ENCODE measurements at places on chromosomes 4 and X.
A peak's percentile ranks its signal among the peaks of the same experiment; 100 is the strongest.

DNA sequence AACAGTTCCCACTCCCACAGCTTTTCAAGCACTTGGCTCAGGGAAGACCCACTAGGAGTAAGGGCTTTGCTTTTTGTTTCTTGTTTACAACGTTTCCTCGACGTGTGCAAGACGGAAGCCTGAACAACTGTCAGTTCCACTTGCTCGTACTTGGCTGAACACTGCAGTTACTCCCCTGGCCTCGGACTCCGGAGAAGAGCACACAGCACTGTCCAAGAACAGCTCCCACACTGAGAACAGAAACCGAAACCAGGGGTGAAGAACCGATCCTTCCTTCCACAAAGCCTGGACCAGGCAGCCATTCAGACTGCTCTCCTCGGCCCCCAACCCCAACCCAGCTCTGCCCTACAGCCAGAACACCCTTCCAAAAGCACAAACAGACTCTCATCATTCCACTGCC lies 25.5 kb downstream of the IRF2 start:
- no peak for DNase-seq

GRCh38 chr4:60744767-60745166 lies 455.4 kb upstream of the ADGRL3 start:
- no peak for DNase-seq

DNA sequence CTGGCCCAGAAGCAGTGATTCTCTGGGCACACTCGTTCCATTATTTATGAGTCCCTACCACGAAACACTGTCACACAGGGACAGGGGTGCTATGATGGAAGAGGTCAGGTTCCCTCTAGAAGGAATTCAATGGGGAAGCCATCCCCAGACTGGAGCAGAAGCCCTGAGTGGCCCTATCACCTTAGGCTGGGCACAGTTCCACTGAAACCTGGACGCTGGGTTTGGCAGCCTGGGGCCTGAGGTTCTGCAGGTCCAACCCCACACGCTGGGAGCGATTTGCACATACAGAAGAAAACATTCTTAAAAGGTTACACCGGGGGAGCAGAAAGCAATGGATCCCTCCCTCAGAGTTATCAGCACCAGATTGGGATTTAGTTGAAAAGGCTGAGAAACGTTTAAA lies 63.3 kb downstream of the PHKA2 start:
- no peak for DNase-seq

- no peak for DNase-seq
Observed at GRCh38 chr4:138248058-138248457, 5.9 kb upstream of the SLC7A11 start.

- no peak for DNase-seq
Observed at GRCh38 chr4:165631208-165631894, 241.7 kb upstream of the TLL1 start.

GRCh38 chr4:160371446-160371845 lies 1268.6 kb downstream of the RAPGEF2 start:
- DNase-seq, result no peak

- DNase-seq, result no peak
Observed at GRCh38 chr4:118099106-118099505, 64.8 kb downstream of the NDST3 start.

- no peak for DNase-seq
Observed at GRCh38 chr4:121654738-121655137, 42.0 kb downstream of the ANXA5 start.

GRCh38 chr4:80309294-80310004 lies 26.1 kb upstream of the CFAP299 start:
- DNase-seq, result no peak

- DNase-seq, result no peak
Observed at GRCh38 chr4:123583043-123583442, 186.4 kb downstream of the SPRY1 start.

DNA sequence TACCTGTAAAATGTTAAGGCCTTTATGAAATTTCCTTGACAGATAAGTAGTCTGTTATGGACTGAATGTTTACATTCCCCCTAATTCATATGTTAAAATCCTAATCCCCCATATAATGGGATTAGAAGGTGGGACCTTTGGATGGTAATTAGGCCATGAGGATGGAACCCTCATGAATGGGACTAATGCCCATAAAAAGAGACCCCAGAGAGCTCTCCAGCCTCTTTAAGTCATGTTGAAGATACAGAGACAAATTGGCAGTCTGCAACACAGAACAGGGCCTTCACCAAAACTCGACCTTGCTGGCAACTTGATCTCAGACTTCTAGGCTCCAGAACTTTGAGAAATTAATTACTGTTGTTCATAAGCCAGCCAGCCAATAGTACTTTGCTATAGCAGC lies 1344.5 kb upstream of the PCDH7 start:
- no peak for DNase-seq

DNA sequence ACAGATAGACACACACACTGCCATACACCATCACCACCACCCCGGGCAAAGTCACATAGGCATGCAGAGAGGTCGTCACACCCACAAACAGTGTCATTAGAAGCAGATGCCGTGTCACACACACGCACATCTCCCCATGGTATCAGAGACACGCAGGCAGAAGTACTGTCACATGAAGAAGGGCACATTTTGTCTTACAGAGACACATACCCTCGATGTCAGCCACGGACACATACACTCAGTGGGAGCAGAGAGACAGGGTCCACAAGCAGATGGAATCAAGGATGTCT lies 3.3 kb downstream of the NALF2 start:
- DNase-seq, result no peak

- DNase-seq, result no peak
Observed at GRCh38 chr4:165489786-165490185, 111.0 kb downstream of the CPE start.

DNA sequence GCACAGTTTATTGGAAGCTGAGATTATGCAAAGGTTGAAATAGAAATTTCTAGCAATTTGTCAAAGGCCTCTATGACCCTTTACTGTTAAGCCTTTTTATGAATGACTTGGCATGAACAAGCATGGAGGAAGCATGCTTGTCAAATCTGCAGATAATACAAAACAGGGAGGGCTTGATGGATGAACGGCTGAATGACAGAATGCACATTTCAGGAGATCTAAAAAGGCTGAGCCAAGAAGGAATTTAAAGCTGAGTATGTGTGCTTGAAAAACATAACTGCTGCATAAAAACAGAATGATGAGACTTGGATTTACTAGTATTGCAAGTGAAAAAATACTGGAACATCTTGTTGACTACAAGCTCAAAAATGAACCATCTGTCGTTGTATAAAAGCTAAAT lies 29.0 kb upstream of the UBE2K start:
- no peak for DNase-seq

DNA sequence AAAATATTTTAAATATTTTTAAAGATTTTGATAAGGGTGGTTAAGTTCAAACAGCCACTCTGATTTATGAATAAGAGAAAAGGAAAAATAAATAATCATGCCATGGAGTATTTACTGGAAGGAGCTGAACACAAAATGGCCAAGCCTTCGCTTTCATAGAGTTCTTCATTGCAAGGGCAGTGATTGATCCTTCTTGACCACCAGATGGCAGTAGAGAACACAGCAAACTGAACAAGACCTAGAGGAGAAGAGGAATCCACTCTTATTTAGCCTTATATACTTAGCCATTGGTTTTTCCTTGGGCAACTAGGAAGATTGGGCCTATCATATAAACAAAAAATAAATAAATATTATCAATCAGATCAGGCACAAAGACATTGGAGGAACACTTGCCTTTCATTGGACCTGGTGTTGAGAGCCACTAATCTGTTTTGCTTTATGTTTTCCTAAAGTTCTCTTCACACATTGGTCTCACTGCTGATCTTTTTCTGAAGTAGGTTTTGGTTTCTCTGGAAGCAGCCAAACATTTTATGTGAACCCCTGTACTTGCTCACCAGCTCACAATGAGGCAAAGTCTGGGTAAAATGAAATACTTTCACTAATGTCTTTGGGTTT lies 58.1 kb upstream of the PARM1 start:
- DNase-seq, result peak; percentile 26

- no peak for DNase-seq
Observed at GRCh38 chr4:28883211-28883610, 1837.0 kb upstream of the PCDH7 start.

DNA sequence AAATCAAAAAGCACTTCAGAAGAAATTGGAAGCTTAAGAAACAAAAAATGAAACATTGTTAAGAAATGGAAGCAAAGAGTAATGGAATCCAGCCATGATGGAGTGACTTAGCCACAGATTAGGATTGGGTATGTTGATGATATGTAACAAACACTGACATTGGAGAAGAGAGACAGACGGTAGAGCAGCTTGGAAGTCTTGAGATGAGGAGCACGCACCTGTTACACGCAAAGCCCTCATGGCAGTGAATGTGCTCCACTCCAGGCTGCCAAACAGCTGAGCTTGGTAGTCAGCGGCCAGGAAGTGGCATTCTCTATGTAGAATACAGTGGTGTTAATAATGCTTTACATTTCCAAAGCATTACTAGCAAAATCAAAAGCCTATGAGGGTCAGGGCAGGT lies 56.9 kb upstream of the GPRIN3 start:
- DNase-seq, result no peak

DNA sequence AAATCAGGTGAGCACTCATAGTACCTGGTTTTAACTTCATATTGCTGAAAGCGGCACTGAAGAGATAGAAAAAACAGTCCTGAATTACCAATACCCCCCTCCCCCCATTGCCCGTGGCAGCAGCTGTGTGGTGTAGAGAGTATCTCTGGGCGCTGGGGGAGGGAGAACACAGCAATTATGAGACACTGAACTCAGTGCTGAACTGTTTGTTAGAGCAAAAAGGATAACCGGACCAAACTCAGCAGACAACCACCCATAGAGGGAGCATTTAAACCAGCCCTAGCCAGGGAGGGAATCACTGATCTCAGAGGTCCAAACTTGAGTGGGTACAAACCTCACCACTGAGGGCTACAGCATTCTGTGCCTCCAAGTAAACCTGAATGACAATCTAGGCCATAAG lies 457.4 kb upstream of the TEX13C start:
- DNase-seq, result no peak

GRCh38 chr4:138688408-138689085 lies 327.0 kb upstream of the NOCT start:
- DNase-seq, result no peak

DNA sequence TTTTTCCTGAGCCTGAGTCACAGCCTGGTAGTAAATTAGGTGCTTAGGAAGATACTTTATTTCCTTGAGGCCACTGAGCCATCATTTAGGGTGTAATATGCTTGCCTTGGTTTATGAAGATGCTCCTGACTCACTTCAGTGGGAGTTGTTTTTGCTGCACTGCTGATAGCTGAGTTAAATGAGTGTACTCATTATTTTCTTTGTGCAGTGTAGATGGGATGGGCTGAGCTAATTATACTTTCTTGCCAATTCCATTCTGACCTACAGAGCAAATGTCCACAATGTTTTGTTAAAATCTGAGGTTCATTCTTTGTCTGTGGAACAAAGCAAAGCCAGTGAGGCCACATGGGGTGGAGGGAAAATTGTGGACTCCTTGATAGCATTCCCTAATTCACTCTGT lies 60.0 kb downstream of the FGF13 start:
- DNase-seq, result no peak

GRCh38 chr4:60134099-60134498 lies 1066.0 kb upstream of the ADGRL3 start:
- DNase-seq, result no peak

GRCh38 chrX:150334981-150335380 lies 28.1 kb upstream of the MAMLD1 start:
- DNase-seq, result no peak

DNA sequence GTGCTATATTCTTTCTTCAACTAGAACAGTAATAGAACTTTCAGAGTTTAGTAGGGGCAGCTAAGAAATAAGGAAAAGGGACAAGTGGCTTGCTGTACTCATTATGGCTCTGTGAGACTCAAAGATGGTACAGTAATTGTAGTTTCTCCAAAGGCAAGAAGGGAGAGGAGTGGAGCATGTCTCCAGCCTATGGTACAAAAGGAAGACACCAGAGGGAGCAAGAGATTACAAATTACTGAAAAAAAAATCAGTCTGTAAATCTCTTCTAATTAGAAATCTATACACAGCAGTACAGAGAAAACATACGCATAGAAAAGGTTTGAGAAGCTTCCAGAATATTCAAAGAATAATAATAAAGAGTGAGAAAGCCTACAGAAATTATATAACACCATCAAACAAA lies 61.4 kb downstream of the KLHL4 start:
- no peak for DNase-seq

DNA sequence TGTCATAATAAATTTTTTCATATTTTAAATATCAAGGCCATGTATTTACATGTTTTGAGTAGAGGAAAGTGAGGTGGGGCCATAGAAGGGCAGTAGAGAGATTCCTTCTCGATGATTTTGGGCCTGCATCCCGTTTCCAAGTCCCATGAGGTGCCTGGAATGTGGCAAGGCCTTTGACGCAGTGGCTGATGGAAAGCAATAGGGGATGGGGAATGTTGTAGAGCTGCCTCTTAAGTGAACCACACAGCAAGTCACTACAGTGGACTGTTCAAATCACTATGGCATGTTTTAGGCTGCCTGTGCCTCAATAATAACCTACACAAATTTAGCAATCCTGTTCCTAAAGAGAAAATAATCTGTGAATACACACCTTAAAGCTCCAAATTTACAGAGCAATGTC lies 48.3 kb downstream of the ANXA5 start:
- no peak for DNase-seq

- no peak for DNase-seq
Observed at GRCh38 chrX:129549124-129549523, 9.1 kb downstream of the OCRL start.

GRCh38 chrX:9560219-9560618 lies 95.4 kb downstream of the TBL1X start:
- no peak for DNase-seq

DNA sequence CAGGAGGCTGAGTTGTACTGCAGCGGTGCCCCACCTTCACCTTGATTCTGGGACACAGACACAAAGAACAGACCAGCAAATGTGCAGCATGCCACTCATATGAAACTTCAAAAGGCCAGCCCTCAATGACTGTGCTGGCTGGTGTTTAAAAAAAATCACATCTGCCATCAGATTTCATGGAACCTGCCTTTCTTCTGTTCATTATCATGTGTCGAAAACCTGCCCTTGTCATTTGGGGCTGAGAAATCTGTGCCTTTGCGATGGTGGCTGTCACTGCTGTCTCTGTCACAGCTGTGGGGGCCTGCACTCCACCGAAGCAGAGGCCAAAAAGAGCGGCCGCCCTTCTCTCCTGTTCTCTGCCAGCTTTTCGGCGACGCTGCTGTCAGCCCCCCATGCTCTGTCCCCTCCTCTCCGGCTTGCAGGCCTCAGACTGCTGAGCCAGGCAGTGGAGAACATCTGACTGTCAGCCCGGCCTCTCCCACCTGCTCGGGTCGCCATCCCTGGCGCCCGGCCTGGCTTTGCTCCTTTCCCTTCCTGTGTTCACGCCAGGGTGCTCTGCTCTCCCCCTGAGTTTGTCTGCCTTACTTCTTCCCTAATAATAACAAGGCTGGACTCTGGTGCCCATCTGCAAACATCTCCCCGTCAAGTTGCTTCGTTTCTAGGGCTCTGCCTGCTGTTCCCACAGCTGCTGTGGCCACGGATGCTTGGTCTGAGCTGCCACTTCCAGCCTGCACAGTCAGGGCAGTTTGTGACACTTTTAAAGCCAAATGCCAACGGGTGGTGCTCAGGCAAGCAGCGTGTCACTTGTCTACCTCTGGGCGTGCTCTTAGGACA lies 355.2 kb downstream of the UNC5C start:
- DNase-seq, result no peak

- DNase-seq, result no peak
Observed at GRCh38 chr4:53907772-53908171, 156.6 kb downstream of the CHIC2 start.

- no peak for DNase-seq
Observed at GRCh38 chr4:77430847-77431246, 174.8 kb upstream of the CXCL13 start.

GRCh38 chr4:5489260-5489659 lies 219.1 kb downstream of the EVC2 start:
- no peak for DNase-seq
